HuH-7 (cell line): ENCODE measurements at places on chromosomes 16 and 17.

DNA sequence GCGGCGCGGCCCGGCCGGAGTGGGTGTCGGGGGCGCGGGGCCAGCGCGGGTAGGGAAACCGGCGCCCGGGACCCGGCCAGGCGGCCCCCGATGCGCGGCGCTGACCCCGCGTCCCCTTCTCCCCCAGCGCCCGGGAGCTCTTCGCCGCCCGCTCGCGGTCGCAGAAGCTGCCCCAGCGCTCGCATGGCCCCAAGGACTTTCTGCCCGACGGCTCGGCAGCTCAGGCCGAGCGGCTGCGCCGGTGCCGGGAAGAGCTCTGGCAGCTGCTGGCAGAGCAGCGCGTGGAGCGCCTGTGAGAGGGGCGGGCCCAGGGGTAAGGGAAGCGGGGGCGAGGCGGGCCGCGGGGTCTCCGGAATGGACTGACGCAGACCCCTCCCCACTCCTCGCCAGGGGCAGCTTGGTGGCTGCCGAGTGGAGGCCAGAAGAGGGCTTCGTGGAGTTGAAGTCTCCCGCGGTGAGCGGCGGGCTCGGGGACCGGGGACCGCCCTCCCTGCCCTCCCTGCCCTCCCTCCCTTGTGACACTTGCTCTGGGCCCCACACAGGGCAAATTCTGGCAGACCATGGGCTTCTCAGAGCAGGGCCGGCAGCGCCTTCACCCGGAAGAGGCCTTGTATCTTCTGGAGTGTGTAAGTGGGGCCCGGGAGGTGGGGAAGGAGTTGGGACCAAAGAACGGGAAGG, 430 bp downstream of the TSEN54 start:
- DNase-seq = no peak

- no peak for DNase-seq
Measured at GRCh38 chr17:47076171-47076570, 97.1 kb upstream of the RPRML start.

GRCh38 chr17:43014020-43014648, 7.5 kb downstream of the IFI35 start:
- no peak for DNase-seq

DNA sequence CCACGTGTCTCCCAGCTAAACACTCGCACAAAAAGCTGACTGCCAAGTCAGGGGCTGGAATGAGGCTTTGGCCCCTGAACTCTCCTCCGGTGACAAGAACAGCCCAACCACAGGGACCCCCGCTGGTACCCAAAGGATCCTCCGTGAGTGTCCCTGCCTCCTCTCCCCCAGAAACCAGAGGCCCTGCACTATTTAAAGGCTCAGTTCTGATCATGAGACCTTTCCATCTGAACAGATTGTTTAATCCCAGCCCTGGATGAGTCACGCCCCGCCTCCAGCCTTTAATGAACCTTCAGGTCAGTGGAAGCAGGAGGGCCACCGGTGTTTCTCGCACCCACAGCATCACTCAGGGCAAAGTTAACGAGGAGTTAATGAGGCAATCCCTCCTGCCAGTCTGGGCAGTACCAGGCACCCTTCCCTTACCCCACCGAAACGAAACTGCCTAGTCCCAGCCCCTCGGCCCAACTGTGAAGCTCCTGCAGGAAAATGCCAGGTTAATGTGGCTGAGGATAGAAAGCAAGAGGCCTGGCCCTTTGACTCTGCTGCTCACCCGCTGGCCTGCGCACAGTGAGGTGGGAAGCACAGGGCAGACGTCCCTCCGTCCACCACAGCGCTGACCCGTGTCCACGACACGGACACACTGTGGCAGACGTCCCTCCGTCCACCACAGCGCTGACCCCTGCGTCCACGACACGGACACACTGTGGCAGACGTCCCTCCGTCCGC, 32.4 kb downstream of the TIMM22 start:
- no peak for DNase-seq

DNA sequence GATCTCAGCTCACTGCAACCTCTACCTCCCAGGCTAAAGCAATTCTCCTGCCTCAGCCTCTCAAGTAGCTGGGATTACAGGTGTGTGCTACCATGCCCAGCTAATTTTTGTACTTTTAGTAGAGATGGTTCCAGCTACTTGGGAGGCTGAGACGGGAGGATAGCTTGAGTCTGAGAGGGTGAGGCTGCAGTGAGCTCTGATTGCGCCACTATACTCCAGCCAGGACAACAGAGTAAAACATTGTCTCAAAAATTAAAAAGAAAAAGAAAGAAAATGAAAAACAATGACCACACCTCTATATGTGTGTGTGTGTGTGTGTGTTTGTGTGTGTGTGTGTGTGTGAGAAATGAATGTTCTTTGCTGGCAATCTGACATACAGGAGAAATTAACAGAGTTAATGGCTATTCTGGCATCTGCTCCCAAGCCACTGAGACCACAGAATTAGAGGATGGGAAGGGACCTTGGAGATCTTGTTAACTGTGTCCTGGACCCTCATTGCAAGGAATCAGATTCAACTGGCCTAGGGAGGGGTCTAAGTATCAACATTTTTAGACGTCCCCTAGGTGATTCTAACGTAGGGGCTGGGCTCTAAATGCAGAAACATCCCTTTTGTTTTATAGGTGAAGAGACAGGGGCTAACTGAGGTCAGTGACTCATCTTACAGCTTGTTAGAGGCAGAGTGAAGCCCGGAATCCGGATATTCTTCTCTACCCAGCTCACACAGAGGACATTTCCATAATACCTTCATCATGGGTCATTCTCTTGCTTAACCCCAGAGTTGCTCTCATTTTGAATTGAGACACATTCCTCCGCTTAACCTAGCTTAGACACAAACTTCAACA, 16.4 kb upstream of the MARCHF10 start:
- DNase-seq = no peak

DNA sequence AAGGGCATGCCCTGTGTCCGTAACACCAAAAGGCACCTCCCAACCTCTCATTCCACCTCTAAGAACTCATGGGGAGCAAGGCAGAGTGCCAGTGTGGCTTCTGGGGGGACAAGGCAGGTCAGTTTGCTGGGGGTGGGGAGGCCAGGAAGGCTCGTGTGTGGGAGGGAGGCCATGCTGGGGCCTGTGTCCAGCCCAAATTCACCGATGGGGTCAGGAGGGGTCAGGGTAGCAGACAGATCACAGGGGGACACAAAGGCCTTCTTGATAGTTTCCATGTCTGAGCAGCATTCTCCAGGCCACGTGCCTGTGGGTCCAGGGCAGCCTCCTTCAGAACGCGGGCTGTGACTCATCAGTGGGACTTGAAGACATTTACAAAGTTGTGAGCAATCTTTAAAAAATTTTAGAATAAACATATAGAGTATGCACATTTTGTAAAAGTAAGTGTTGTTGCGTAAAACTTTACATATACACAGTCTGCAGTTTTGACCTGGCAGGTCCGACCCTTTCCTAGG, 20.9 kb downstream of the SPACA3 start:
- no peak for DNase-seq

- DNase-seq = no peak
Measured at GRCh38 chr17:79080761-79081290, 6.2 kb downstream of the ENGASE start.

- no peak for DNase-seq
Measured at GRCh38 chr16:70696952-70697593, 11.2 kb upstream of the MTSS2 start.

- no peak for DNase-seq
Measured at GRCh38 chr16:10859658-10860057, 17.3 kb upstream of the CIITA start.

- DNase-seq = no peak
Measured at GRCh38 chr16:86567701-86568581, 1.3 kb downstream of the FOXC2 start.

DNA sequence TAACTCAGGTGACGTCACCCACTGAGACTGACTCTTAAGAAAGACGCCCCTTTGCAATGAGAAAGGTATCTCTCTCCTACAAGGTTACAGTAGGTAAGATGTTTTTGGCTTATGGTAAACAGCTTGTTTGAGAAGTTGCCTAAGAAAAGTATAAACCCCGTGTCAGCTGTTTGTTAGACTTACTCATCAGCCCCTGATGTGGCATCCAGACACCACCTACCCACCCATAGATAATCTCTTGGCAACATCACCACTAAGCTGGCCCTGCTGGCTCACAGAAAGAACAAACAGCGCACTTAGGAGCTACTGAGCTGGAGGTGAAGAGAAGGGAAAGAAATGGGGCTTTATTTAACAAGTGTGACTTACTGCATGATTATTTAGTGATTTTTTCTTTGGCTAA, 121.0 kb downstream of the PARN start:
- DNase-seq = no peak

DNA sequence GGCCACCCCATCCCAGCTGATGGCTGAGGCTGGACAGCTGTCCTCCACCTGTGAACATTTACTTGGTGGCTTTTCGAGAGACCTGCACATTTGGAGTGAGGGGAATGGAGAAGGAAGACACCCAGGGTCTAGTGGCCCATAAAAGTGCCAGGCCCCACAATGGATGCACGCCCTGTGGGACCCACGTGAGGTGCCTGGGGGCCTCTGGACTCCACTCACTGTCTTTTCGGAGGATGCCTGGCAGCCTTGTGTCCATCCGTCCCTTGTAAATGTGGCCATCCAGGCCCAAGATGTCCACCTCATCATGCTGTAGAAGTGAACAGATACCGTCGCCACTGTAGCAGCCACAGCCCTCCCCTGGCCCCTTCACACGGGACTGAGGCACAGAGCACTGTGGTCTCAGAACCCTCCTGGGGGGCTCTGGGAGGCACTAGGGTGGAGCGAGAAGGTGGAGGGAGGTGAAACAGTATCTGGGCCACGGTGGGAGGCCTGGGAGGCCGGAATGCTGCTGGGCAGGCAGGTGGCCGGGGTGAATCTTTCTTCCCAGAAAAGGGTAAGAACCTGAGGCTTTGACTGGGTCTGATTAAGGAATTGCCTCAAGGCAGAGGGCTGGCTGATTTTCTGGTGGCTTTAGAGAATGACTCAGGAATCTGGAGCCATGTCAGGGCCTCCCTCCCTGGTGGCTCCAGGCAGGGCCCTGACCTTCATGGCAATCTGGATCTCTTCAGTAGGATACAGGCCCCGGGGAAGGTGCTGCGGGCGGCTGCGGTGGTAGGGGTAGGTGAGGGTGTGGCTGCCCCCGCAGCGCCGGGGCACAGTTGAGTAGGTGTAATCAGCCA, 11.5 kb downstream of the UBALD2 start:
- DNase-seq = no peak

- no peak for DNase-seq
Measured at GRCh38 chr17:18250259-18250658, 8.3 kb downstream of the FLII start.

DNA sequence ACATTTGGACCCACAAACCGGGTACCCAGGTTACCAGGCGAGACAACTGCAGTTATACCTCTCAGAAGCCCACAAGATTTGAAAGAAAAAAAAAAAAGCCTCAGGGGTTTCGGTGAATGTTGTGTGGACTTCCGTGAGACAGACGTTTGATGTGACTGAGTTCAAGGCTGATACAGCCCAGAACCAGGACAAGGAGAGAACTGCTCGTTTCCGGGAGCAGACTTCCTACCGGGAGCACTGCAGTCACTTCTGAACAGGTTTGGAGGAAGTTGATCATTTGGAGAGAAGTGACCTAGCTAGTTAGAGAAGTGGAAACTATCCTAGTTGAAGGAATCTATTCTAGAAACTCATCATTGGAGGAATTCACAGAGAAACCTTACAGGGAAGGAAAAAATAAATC, 847 bp downstream of the CKLF start:
- no peak for DNase-seq

DNA sequence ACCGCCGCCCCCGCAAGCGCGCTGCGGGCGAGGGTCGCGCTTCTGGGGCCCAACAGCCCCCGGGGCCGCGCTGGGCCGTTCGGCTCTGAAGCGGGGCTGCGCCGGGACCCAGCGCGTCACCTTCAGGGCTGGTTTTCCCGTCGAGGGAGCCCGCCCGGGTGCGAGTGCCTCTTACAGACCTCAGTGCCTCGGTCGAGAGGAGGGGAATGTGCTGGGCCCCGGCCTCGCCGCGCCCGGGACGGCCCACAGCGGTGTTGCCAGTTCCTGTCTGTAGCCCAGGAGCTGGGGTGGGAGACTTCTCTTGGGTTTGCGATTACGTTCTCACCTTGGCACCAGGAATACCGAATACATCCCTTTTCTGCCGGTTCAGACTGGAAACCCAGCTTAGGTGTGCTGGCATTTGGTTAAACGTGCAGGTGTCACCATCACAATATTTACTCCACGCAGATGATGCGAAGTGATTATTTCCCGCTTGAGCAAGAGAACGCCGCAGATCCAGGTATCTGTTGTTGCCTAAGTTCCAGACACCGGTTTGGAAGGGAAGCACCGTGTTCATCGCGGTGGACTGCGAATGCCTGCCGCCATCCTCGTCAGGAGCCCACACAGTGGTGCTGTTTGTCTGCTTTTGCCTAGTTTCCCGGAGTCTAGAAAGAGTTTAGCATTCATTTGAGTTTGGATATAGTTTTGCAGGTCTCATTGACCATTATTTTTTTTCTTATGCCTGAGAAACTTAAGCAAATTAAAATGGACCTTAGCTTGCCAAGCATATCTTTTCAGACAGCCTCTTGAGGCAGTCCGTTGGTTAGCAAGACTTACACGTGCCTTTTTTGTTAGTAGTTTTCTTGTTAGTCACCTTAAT, 914 bp downstream of the MAP1LC3B start:
- peak; percentile 58 for DNase-seq
